ENCODE measurements at places on chromosomes 1 and 21. TPM values are rescaled to one million over a fixed set of nuclear protein-coding genes. Genes with fewer than 3 reads are reported as not detected.

Gene PADI4
- 0.58 TPM for total RNA-seq

Gene FAM229A
- total RNA-seq: 4.0 TPM

Gene C1orf141
- not detected for total RNA-seq

Gene C1orf226
- total RNA-seq: 1.1 TPM

Gene MARK1
- total RNA-seq: 5.4 TPM

Gene ZFYVE9
- total RNA-seq: 31.4 TPM

Gene TP73
- total RNA-seq: 0.13 TPM
